NCI-H187 treated with DMSO at 0.1 percent for 48 hours (cell line): ENCODE measurements at places on chromosomes 2 and 18.

DNA sequence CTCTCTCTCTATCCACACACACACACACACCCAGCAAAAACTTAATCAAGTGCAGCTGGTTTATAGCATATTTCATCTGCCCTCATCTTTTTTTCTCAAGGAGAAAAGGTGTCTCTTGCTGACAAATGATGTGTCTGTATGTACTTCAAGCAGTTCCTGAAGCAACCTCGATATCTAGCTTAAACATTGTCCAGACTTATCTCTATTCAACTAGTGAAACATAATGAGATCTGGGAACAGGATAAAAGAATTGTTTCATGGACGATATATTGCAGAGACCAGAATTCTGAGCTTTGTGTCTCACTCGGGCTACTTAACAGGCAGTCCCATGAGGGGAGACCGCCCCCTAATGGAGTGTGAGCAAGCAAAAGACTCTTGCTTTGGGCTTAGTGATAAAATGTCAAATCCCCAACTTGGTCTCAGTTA is 929.2 kb upstream of the SOX11 start:
- DNase-seq = peak; percentile 73

GRCh38 chr2:142827170-142827569 is 50.3 kb upstream of the KYNU start:
- no peak for DNase-seq

DNA sequence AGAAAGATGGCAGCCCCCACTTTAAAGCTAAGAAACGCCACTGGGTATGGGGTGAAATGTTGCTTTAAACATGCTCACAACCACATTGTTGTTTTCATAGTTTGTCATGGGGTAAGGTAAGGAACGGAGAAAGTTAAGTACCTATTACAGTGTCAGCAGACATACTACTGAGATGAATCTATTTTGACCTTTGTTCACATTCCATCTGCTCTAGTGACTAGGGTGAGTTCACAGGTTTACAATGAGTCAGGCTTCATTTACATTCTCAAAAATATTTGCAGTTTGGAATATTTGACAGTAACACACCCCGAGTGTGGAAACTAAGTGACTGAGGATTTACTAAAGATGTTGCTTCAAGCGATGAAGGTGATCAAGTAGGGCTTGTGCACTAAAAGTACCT is 428.7 kb upstream of the ACVR2A start:
- no peak for DNase-seq

DNA sequence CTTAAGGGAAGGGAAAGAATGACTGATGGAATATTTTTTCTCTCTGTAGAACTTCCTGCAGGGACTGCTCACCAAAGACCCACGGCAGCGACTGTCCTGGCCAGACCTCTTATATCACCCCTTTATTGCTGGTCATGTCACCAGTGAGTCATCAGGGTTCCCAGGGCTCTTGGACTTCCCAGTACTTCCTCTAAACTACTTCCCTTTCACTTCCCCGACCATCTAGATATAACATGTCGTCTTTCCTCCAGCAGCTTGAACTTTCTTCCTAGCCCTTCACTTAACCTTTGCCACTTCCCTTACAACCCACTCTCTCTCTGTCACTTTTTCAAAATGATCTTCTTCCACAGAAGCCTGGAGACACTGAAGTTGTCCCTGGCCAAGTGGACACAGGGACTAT is 7.2 kb downstream of the STK36 start:
- DNase-seq = no peak

GRCh38 chr2:160085662-160086061 is 23.2 kb upstream of the PLA2R1 start:
- no peak for DNase-seq

- no peak for DNase-seq
These were observed 323.2 kb downstream of the NR4A2 start for GRCh38 chr2:156009293-156009692.

DNA sequence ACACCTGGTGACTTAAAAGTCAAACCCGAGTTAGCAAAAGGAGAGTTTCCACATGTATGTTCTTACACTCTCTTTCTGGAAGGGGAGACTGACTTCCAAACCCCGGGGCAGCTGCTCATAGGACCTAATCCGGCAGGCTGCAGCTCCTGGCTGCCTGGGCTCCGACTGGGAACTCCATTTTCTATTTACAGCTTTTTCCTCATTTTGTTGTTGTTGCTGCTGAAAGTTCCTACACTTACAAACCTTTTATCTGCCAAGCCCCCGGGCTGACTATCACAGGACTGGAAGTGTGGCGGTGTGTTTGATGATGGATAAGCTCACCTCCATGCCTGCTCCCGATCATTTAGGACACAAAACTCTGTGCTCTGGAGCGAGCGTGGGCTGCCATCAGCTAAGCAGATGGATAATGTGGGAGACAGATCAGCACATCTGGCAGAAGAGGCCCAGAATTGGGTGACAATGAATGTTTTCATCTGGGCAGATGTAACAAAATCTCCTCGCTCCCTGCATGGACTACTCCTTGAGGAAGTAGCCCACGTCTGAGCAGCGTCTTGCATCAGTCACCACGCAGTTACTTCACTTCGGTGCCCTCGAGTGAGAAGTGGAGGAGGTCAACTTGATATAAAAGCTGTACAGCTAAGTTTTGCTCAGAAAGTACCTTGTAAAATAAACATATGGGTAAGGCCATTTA is 114.4 kb upstream of the COPS8 start:
- DNase-seq = no peak

- no peak for DNase-seq
These were observed 150.8 kb downstream of the PXDN start for GRCh38 chr2:1593371-1594122.

DNA sequence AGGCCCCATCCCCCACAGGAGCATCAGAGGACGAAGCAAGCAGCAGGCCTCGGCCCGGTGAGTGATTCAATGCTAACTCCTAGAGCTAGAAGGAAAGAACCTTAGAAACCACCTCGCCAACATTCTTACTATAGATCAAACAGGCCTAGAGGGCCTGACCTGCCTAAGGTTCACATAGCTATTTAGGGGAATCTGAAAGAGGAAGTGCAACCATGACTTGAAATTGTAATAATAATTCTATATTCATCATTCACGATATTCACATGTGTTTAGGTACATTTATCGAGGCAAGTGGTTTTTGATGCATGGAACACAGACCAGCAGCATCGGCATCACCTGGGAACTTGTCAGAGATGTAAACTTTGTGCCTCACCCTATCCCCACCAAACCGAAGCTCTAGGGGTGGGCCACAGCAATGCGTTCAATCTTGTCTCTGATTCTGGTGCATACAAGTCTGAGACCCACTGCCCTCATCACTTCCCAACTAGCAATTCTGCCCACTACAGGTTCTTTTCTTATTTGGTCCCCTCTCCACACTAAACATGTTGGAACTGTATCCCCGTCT is 78.0 kb upstream of the DNMT3A start:
- no peak for DNase-seq

GRCh38 chr18:607930-608329 is 11.1 kb downstream of the CLUL1 start:
- DNase-seq = no peak

DNA sequence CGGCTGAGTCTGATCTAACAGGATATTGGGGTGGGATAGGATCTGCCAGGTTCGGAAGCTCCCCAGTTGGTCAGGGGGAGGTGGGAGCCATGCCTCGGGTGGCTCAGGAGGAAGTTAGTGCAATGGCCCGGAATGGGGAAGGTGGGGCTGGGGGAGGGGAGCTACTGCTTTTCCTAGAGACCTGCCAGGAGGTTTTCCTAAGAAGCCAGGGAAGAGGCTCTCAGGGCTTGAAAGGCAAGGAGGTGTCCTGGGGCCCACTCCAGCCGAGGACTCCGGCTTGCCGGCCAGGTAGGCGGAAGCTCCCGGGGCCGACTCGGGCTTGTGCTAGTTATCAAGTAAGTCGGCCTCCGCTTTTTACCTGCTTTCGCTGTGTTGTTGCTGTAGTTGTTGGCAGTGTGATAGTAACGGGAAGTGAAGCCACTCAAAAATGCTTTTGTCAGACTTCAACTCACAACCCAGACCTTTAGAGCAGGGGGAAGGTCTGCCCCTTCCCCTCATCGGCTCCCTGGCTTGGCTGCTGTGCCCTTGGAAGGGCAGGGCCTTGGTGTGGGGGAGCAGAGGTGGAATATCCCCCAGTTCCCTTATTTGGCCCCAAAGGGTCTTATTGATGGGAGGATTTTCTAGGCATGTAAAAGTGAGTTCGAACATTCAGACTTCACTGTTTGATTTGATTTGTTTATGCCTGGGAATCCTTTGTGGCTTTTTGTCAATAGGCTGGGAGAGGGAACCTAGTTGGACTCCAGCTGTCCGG is 5.4 kb downstream of the GDF7 start:
- DNase-seq = no peak

DNA sequence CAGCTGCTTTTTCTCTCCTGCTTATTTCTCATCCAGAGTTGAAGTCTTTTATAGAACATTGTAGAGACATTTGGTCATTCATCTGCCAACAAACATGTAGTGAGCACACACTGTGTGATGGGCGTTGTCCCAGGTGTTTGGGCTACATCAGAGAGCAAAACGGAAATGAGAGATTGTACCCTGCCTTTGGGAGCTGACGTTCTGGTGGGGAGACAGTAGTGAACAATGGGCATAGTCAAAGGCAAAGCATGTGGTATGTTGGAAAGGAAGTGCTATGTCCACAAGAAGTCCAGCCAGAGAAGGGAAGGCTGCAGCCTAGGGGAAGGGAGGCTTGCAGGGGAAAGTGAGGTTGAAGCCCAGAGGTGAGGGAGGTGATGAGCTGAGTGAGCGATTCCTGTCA is 78.1 kb downstream of the PIEZO2 start:
- no peak for DNase-seq

DNA sequence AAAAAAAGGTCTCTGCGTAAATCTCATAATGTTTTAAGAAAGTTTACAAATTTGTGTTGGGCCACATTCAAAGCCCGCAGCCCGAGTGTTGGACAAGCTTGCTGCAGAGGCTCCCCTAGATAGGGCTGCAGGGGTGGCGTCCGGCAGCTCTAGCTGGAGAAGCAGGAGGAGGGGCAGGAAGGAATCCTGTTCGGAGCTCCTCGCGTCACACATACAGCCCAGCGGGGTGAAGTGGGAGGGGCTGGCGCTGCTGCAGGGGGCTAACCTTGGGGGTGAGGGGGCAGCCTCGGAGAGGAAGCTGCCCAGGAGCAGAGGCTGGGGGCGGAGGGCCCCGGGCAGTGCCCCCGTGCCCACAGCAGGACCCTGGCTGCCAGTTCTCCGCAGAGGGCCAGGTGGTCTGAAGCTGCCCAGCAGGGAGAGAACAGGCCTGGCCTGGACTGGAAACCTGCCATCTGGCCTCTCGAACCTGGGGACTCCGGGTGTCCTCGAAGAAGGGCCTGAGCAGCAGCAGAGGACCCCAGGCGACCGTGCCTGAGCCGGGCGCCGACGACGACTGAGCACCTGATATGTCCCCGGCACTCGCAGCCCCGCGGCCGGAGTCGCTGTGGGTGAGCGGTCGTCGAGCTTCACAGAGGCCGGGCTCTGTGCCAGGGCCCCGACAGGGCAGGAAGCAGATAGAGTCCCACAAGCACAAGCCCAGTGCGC is 2.6 kb upstream of the GPR35 start:
- no peak for DNase-seq

GRCh38 chr2:240759459-240759858 is 60.6 kb downstream of the KIF1A start:
- DNase-seq = no peak

DNA sequence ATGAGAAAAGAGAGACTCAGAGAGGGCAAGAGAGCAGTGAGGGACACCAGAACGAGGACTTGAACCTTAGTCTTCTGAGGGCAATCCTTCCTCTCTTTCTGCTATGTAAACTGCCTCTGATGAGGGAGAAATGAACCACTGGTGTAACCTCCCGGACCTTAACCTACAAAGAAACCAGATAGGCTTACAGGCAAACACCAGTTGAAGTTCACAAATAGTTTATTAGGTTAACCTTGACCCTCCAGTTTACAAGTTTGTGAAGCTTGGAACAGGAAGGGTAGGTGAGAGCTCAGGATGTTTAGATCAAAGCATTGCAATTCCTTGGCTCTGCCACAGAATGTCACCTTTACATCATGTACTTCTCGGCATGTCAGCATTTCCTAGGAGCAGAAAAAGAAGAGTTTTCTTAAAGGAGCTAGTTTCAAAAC is 486.4 kb upstream of the SPRED2 start:
- no peak for DNase-seq

DNA sequence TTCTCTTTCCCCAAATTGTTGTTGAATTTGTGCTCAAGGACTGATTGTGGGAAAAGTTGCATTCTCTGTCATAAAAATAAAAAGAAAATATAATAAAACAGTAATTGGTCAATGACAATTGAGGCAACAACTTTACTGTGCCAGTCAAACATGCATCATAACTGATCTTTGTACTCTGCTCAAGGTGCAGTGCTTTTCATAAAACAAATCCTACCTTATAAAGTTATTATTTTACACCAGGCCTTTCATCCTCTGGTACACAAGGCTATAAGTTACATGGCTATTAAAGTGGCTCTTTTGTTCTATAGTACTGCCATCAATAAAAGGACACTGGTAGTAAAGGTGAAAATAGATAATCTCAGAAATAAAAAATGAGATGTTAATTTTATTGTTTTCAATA is 761.9 kb downstream of the SATB2 start:
- DNase-seq = no peak

DNA sequence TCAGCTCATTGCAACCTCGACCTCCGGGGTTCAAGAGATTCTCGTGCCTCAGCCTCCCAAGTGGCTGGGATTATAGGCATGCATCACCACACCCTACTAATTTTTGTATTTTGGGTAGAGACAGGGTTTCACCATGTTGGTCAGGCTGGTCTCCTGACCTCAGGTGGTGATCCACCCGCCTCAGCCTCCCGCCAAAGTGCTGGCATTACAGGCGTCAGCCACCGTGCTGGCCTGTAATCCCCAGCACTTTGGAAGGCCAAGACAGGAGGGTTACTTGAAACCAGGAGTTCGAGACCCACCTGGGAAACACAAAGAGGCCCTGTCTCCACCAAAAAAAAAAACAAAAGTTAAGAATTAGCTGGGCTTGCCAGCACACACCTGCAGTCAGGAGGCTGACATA is 18.5 kb downstream of the USP34 start:
- DNase-seq = no peak

DNA sequence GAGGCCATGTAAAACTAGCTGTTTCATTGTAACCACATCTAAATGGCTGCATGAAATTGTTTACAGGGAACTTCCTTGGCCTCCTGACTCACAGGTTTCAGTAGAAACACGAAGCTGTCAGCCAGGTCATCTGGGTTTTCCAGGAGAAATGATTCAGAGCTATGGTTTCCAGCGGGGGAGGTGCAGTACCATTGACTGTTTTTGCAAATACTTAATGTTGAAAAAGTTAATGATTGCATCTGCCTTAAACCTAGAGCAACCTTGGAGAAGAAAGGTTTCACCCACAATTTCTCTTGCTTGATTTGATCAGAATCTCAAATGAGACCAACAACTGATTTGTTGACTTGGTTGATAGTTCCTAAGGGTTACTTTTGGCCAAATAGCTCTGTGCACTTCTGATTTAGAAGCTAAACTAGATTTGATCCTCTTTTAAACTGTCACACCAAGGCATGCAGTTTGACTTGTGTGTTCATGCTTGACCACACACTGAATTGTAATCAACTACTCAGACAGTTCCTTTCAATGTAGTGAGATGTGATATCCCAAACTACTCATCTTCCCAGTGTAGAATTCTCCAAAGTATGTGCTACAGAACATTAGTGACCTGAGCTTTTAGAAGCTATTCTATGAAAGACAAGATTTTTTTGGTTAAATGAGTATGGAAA is 193.5 kb upstream of the CHST9 start:
- DNase-seq = no peak
